Stimulated activated CD4-positive, alpha-beta T cell treated with anti-CD3 and anti-CD28 coated beads, Interleukin-12 subunit alpha, Interleukin-12 subunit beta, amount 100 ng/mL, for 4 hours (primary cell): ENCODE measurements at places on chromosomes 16 and 17.

GRCh38 chr16:3937066-3937875, 56.8 kb upstream of the CREBBP start:
- no peak for DNase-seq

DNA sequence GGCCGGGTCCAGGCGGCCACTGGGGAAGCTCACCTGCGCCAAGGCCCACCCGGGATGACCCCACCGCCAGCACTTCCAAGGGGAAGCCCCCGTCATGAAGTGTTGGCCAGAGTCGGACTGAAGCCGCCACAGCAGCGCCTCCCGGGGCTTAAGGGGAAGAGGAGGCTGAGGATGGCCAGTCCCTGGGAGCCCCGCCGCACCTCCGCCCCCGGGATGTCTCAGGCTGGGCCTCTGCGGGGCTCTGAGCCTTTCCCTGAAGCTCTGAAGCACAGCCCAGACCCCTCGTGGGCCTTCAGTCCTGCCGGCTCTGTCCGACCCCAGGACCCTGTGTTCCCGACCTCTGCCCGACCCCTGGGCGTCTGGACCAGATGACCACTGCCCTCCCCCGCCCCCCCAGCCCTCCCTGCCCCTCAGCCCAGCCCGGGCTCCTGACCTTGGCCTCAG, 42.8 kb upstream of the ACSF3 start:
- DNase-seq: no peak

GRCh38 chr17:77968788-77969187, 10.3 kb downstream of the TNRC6C start:
- no peak for DNase-seq

DNA sequence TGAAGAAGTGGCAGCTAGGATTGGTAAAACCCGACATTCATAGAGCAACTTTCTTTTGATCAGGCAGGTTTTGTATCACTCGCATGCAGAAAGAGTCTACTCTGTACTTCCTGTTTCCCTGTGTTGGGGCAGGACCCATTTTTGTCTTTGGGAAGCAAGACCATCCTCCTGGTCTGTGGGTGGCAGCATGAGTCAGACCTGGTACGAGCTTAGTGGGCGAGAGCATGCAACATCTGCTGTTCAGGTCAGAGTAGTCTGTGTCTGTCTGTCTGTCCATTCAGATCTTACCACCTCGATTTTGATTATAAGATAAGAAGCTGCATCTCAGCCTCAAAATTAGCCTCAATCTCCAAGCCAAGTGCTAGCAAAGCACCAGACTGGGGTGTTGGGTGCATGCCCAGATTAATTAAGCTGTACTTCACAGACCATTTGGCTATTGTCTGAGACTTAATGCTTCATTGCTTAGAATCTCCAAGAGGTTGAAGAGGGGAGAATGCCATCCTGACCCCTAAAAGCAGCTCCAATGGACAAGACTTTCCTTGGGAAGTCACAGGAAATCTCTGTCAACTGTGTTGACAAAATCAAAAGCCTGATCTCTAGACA, 110.9 kb downstream of the XYLT1 start:
- peak; percentile 37 for DNase-seq

DNA sequence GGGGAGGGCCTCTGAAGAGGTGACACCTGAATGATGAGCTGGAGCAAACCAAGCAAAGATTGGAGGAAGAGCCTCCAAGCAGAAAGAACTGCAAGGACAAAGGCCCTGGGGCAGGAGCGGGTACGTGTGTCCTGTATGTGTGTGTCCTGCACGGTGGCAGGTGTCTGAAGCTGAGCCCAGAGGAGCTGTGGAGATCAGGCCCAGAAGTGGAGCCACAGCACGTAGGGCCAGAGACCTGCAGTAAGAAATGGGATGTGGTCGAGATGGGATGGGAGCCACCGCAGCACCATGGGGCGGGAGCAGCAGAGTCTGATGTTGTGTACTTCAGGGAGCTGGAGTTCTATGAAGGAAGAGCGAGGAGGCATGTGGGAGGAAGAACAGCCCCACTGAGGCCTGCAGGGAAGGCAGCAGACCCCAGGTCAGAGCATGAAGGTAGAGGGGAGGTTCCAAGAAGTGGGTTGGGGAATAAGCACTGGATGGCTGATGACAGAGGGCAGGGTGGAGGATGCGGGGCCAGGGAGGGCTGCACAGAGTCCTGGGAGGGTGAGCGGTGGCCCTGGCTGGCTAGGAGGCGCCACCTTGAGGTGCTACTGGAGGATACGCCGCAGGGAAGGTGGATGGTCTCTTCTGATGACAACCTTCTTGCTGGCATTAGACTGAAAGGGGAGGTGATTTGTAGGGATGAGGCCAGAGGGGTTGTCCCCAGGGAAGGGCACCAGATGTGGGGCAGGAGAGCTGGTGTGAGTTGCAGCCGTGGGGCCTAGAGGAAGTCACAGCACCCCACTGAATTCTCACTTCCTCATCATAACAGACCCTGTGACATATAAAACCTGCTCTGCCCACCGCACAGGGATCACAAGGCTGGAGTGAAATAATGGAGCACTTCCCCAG, 10.6 kb upstream of the CETP start:
- peak; percentile 59 for DNase-seq

- DNase-seq: no peak
Observed at GRCh38 chr17:44599298-44600175, 42.3 kb downstream of the FZD2 start.

DNA sequence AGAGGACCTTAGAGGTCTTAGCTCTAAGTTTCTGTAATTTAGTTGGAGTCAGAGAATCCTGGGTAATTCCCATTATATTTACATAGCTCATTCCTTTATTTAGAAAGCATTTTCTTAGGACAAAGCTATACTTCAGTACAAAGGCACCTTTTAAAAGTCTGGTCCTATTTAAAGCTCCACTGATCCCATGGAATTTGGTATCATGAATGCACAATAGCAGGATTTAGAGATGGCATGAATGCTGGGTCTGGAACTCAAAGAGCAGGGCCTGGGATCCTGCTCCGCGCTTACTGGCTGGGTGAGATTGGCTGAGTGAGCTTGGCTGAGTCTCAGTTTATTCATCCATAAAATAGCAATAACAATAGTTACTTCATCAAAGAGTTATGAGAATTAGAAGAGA, 4.8 kb downstream of the KRT23 start:
- no peak for DNase-seq

GRCh38 chr17:28773736-28774135, 29.9 kb downstream of the TRAF4 start:
- no peak for DNase-seq

- DNase-seq: no peak
Observed at GRCh38 chr16:57920215-57920879, 50.6 kb downstream of the CNGB1 start.

- no peak for DNase-seq
Observed at GRCh38 chr17:54992797-54993639, 24.5 kb downstream of the STXBP4 start.

- no peak for DNase-seq
Observed at GRCh38 chr16:19114359-19115147, 789 bp downstream of the ITPRIPL2 start.

GRCh38 chr16:50741225-50741780, 583 bp upstream of the CYLD start:
- no peak for DNase-seq

GRCh38 chr16:78609402-78610274, 510.2 kb downstream of the WWOX start:
- DNase-seq: no peak

- no peak for DNase-seq
Observed at GRCh38 chr17:969811-970355, 9.7 kb downstream of the NXN start.

GRCh38 chr16:4272114-4272956, 488 bp downstream of the TFAP4 start:
- no peak for DNase-seq

- DNase-seq: no peak
Observed at GRCh38 chr17:80829166-80829813, 162.4 kb upstream of the CHMP6 start.

DNA sequence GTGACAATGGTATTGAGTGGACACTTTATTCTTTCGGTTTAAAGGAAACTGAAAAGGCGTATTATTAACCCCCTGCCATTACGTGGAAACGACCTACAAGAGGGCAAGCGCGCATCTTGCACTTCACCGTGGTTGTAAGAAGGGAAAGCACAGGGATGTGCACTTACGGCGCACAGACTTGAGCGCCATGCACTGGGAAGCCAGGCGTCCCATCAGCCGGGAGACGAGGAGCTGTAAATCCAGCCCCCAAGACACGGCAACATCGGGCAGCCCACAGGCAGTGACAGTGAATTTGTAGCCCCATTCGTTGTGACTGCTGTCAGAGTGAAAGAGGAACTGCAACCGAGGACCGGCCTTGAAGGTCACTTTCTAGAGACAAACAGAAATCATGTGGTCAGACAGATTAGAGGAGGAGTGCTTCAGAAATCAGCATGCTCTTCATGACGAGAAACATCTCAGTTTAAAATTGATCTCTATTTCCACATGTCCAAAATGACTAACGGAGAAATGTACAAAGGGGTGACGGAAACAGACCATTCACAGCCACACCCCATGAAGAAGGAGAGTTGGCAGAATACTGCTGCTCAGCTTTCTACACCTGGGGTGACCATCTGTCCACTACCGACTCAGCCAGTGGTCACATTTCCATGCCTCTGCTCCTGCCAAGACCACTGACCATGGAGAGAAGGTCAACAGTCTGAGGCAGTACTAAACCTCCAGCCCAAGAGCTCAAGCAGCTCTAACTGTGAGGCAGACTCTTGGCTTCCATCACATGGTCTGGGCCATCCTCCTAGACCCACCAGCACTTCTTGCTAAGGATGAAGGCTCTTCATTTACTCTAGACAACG, 68.6 kb downstream of the ZZEF1 start:
- DNase-seq: no peak

- DNase-seq: no peak
Observed at GRCh38 chr17:45372325-45372869, 55.6 kb upstream of the MAP3K14 start.

- no peak for DNase-seq
Observed at GRCh38 chr17:522919-523318, 170.3 kb upstream of the RPH3AL start.

DNA sequence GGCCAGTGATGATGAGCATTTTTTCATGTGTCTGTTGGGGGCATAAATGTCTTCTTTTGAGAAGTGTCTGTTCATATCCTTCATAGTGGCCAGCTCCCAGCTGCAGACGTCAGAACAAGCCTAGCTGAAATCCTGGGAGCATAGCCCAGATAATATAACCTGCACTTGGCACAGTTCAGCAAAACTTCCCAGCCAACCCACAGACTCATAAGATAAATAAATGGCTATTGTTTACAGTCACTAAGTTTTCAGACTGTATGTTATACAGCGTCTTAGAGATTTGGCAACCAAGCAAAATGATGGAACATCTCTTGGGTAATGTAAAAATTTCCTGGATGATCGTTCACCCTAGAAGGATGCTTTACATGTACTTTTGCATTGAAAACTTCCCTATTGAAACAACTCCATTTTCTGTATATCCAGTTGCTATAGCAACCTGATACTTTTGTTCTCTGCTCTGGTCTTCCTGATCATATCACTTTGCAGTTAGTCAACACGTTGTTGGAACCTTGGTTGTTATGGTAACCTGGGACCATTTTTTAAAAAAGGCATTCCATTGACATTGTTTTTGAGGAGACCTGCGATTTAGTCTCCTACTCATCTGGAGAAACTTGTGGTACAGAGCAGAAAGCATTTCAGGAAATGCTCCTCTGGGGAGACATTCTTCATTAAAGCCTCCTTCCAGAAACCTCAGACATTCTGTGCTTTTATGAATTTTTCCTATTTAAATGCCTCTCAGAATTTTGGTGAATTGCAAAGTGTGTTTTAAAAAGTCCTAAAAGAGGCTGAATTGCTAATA, 378.7 kb downstream of the HS3ST4 start:
- DNase-seq: no peak

GRCh38 chr17:72053449-72053848, 67.4 kb upstream of the SOX9 start:
- DNase-seq: no peak

- no peak for DNase-seq
Observed at GRCh38 chr17:2571523-2572303, 21.7 kb upstream of the PAFAH1B1 start.

- no peak for DNase-seq
Observed at GRCh38 chr17:72976971-72977770, 115.3 kb downstream of the SLC39A11 start.

DNA sequence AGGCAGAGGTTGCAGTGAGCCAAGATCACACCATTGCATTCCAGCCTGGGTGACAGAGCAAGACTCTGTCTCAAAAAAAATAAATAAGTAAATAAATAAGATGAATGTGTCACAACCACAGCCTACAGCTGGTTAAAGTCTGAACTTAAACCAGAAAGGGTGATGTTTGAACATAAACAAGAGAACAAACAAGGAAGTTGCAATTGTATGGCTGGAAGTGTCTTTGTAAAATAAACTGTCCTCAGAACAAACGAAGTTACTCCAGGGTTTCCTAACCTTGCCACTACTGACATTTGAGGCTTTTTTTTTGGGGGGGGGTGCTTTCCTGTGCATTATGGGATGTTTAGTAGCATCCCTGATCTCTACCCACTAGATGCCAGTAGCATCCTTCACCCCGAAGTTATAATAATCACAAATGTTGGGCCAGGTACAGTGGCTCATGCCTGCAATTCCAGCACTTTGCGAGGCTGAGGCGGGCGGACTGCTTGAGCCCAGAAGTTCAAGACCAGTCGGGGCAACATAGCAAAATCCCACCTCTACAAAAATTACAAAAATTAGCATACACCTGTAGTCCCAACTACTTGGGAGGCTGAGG, 119.2 kb downstream of the XYLT1 start:
- no peak for DNase-seq

- no peak for DNase-seq
Observed at GRCh38 chr17:74389084-74389753, 21.9 kb downstream of the GPR142 start.

DNA sequence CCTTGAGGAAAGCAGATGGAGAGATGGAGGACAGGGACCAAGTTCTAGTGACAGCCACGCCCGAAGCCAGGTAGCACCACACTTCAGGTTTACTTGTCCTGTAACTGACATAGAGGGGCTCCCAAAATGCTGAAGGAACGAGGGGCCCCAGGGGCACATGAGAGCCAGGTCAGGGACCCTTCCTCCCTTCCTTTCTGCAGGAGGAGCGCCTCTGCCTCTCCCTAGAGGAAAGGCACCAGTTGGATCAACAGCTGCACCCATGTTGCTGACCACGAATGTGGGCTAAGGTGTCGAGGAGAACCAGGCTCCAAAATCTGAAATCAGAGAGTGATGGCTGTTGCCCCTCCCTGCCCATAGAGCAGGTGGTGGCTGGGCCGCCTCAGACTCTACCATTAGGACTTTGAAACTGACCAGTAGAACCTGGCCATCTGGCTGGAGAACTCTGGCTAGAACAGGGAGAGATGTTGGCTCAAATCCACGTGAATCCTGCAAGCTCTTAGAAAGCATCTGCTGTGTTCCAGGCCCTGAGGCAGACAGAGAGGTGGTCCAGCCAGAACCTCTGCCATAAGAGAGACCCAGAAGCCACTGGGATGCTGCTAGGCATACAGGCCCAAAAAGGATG, 218.8 kb downstream of the KATNIP start:
- DNase-seq: no peak
